ENCODE measurements at places on chromosomes 7 and 10.

DNA sequence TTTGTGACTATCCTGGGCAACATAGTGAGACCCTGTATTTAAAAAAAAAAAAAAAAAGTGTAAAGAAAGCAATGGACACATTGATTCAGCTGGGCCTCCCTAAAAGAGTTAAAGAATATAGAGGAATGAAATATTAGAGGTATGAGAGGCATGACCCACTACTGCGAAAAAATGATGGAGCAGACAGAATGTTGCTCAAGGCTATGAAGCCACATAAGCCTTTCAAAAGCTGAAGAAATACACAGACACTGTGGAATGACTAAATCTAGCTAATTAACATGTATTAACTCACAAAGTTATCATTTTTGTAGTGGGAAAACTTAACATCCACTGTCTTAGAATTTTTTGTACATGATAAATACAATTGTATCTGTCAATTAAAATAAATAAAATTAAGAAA, 107.3 kb downstream of the HGF start:
- DNase-seq = no peak

GRCh38 chr7:41420421-41420820, 282.5 kb downstream of the INHBA start:
- DNase-seq = no peak

- DNase-seq = no peak
Measured at GRCh38 chr10:92727550-92727949, 37.8 kb downstream of the HHEX start.

DNA sequence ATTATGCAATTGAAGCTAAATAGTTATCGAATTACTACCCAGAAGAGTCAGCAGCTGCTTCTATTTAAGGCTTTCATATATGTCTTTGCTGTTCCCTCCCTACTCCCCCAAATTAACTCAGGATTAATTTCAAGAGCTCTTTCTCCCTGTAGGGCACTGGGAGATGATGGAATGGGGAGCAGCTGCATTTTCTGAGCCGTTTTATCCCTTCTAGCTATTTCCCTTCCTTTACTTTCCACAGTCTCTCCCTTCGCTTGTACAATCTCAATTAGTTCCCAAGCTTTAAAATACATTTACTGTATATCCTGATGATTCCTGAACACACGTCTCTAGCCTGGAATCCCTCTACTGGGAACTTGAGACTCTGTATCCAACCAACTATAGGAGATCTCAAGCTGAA, 19.8 kb upstream of the TSPAN12 start:
- no peak for DNase-seq

DNA sequence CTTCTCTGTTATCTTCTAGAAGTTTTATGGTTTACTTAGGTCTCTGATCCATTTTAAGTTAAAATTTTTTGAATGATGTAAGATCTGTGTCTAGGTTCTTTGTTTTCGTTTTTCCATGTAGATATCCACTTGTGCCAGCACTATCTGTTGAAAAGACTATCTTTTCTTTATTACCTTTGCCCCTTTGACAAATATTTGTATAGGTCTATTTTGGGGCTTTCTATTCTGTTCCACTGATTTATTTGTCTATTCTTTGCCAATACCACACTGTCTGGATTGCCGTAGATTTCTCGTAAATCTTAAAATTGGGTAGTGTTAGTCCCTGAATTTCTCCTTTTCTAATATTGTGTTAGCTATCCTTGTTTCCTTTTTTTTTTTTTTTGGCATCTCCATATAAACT, 71.4 kb upstream of the PDSS1 start:
- DNase-seq = no peak

DNA sequence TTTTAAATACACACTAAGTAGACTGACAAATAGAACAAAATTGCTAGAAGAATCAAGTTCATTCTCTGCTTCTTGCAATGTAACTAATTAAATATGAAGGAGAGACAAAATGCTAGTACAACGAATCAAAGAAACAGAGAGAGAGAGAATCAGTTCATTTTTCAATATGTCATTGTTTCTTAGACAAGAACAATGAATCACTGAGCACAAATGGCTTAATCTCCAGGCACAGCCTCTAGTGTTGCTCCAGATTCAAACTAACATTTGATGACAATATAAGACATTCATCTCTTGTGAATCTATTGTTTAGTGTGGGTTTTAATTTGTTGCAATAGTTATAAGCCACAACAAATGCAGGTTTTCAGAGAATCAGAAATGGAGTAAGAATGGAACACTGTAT, 357.4 kb upstream of the TMEM229A start:
- no peak for DNase-seq

GRCh38 chr10:88981435-88981834, 9.2 kb upstream of the FAS start:
- no peak for DNase-seq

- DNase-seq = no peak
Measured at GRCh38 chr7:52825611-52826010, 209.8 kb upstream of the POM121L12 start.

GRCh38 chr10:5589011-5589660, 64.4 kb downstream of the CALML3 start:
- DNase-seq = no peak

- no peak for DNase-seq
Measured at GRCh38 chr10:3292636-3293035, 120.1 kb upstream of the PITRM1 start.

All from activated naive CD8-positive, alpha-beta T cell treated with anti-CD3 and anti-CD28 coated beads, Interleukin-2, amount 50 U/mL, for 16 hours (primary cell).